RCC 7860 (cell line): ENCODE measurements at places on chromosomes 1 and 21.
A peak's percentile ranks its signal among the peaks of the same experiment; 100 is the strongest.

DNA sequence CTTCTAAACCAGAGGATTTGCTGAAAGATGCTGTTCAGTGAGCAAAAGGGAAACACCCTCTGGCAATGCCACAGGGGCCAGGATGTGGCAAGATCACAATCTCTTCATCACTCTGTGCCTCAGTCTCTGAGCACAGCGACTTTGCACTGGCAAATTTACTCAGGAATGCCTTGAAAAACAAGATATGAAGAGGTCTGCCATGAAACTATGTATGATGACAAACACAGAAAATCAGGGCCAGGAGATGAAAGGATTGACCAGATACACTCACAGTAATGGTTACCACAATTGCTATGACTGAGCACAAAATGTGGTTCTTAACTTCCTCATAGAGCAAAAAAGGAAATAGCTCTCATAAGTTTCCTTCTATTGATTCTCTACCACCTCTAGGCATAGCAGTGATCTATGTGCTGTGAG, 5.8 kb downstream of the TTC13 start:
- DNase-seq: no peak

- DNase-seq: no peak
These were observed 639.7 kb upstream of the USP24 start for GRCh38 chr1:55854911-55855310.

- no peak for DNase-seq
These were observed 202.3 kb upstream of the CACYBP start for GRCh38 chr1:174797398-174797797.

GRCh38 chr21:42733874-42734273, 80.5 kb downstream of the PDE9A start:
- DNase-seq: no peak

GRCh38 chr1:183039985-183040447, 16.8 kb downstream of the LAMC1 start:
- DNase-seq: peak; percentile 93

GRCh38 chr21:31647650-31648049, 11.8 kb upstream of the SOD1 start:
- DNase-seq: no peak

DNA sequence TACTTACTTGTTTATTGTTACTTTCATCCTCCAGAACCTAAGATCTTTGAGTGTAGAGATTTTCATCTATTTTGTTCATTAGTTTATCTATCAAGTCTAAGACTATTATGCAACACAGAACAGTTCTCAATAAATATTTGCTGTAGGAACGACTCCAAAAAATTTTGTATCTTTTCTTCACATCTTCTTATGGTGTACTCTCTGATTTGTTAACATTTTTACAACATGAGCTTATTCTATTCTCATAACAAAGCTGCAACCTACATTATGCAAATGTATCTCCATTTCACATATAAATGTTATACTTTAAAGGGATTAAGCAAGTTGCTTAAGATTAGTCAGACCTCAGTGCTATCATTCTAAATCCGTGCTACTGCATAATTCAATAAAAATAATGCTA, 514.2 kb upstream of the ZP4 start:
- no peak for DNase-seq

GRCh38 chr1:226804907-226805759, 65.3 kb upstream of the PSEN2 start:
- DNase-seq: no peak

- DNase-seq: peak; percentile 55
These were observed 1.3 kb downstream of the ZBTB7B start for GRCh38 chr1:155003766-155004351.

DNA sequence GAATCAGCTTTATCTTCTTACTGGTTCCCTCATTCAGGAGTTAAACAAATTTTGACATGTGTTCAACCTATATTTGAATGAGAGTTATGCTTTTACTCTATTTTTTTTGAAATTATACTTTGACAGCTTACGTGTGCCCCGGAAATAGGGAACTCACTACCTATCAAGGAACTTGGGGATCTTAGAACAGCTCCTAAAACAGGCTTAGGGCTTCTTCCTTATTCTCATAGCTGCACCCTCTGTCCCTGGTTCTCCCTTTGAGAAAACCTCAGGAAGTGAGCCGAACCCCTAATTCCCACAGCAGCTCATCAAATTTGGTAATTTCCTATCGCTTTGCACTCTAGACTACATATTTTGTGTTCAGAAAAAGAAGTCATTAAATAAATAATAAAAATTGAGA, 81.2 kb upstream of the RUNX3 start:
- no peak for DNase-seq

- no peak for DNase-seq
These were observed 31.1 kb downstream of the ATP2B4 start for GRCh38 chr1:203657748-203658134.

DNA sequence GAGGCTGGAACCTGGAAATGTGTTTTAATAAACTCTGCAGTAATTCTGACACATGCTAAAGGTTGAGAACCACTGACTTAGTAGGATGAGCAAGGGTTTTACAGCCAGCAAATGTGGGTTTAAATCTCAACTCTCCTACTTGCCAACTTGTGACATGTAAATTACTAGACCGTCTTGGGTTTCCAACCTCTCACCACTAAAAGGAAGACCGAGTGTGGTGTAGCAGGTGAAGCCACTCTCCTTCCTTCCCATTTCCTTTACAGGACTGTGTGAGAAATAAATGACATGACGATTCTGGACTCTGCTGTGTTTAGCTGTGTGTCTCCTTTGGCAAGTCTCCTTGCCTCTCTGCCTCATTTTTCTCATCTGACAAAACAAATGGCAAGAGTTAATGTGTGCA, 49.5 kb upstream of the DNAJC6 start:
- no peak for DNase-seq

DNA sequence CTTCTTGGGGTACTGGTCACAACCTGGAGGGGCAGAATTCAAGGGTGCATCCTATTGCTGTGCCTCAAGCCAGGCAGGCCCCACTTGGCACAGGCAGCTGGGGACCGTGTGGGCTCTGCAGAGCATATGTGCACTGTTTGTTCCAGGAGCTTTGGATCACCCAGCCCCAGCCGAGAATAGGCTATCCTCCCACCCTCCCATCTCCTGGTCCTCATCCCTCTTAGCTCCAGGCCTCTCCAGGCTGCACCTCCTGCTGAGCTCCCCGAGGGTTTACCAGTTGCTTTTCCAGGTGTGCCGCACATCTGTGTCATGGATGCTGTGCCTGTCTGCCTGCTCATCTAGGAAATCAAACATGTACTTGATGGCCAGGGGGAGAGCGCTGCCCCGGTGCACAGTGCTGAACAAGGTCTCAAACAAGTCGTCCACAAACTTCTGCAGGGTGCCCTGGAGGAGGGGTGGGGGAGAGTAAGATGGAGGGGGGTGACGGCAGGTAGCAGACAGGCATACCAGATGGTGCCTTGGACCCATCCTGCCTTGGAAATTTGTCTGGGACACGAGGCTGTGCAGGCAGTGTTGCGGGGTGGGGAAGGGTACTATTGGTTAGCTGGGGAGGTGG, 120.5 kb upstream of the CD34 start:
- no peak for DNase-seq
